ENCODE measurements at places on chromosomes 2 and 18.

DNA sequence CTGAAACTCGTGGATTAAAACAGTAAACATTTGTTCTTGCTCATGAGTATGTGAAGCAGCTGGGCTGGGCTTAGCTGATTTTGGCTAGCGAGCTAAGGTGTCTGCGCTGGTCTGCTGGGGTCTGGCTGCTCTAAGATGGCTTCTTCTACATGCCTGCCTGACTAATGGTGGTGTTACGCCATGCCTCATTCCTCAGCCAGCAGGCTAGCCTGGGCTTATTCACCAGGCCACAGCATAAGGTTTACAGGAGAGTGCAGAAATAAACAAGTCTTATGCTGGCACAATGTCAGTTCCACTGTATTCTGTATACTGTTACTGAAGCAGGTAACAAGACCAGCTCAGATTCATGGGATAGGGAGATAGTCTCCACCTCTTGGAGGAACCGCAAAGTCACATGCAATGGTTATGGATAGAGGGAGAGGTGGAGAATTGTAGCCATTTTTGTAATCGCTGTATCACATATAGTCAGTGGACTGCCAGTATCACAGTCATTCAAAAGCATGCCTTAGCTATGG is 80.0 kb downstream of the RHBDD1 start:
- peak; percentile 84 for DNase-seq

GRCh38 chr2:232966122-232966521 is 46.9 kb downstream of the NGEF start:
- peak; percentile 16 for DNase-seq

GRCh38 chr2:19021721-19022120 is 336.7 kb downstream of the OSR1 start:
- peak; percentile 54 for DNase-seq

- DNase-seq: no peak
Observed at GRCh38 chr2:10579441-10579840, 110.3 kb downstream of the NOL10 start.

DNA sequence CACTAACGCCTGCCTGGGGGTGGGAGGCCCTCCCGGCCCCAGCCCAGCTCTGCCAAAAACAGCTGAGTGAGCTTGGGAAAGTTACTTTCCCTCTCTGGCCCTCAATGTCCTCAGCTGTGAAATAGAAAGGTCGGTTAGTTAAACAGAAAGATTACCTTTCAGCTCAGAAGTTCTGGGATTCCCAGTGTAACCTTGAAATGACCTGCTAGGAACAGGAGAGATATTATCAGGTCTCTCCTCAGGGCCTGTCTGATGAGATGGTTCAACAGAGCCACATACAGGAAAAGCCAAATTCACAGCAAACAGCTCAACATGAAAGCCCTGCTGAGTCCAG is 68.8 kb downstream of the LBH start:
- DNase-seq: no peak

DNA sequence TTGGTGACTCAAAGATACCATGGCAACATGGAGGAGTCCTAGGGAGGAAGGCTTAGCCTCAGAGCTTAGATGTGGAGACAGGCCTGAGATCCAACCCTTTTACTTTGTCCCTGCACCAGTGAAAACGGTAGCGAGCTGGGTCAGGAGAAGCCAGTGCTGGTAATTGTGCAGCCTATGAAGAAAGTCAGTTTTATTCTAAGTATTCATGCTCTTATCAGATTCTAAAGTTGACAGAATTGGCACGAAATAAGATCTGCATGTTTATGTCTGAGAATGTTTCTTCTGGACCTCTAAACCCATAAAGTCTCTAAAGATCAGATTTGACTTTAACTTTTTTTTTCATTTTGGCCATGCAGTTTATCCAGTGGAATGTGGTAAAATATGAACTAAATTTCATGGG is 93.8 kb downstream of the SCG2 start:
- peak; percentile 32 for DNase-seq

GRCh38 chr2:186623084-186623483 is 33.2 kb downstream of the ITGAV start:
- DNase-seq: no peak

DNA sequence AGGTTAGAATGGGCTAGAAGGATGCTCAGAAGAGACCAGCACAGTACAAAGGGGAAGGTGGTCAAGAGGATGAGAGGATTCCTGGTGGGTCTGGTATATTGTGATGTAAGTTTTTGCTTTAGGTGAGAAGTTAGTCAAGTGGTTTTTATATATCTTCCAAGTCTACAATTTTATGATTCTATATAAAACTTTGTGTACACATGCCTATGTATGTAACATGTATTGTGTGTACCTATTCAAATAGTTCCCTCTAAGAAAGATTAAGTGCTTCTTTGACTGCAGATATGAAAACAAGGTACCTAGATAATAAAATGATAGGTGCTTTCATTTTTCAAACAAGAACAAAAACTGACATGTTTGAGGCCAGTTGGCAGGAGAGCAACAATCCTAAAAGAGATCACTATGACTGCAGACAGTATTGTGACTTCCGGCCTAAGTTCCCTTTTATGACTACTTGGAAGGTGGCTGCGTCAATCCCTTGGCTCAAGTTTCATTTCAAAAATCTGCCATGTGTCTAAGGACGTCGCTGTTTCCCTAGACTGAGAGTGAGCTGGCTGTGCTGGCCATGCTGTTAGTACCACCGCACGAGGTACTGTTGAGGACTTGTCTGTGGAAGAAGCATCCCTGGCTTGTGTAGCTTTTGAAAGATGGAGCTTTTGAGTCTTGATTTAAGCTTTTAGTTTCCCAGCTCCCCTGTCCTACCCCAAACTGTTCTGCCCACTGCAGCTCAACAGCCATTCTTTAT is 123.1 kb downstream of the PRPF40A start:
- no peak for DNase-seq

- DNase-seq: no peak
Observed at GRCh38 chr2:238108423-238109183, 8.5 kb downstream of the ESPNL start.

- no peak for DNase-seq
Observed at GRCh38 chr2:142914507-142915313, 37.2 kb downstream of the KYNU start.

DNA sequence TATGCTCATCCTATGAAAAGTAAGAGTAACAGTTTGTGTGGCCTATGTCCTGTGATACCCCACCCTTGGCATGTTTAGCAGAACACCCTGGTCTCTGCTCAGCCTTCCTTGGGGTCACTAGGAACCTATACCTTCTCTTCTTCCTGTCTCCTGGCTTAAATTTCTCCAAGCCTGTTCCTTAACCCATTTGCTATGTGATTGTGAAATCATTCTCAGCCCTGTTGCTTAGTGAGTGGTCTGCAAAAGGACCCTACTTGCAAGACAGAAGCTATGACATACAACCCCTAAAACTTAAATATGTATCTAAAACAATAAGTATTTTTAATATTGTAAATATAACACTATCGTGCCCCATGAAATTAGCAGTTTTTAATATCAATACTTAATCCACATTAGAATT is 524.7 kb downstream of the PARD3B start:
- no peak for DNase-seq

DNA sequence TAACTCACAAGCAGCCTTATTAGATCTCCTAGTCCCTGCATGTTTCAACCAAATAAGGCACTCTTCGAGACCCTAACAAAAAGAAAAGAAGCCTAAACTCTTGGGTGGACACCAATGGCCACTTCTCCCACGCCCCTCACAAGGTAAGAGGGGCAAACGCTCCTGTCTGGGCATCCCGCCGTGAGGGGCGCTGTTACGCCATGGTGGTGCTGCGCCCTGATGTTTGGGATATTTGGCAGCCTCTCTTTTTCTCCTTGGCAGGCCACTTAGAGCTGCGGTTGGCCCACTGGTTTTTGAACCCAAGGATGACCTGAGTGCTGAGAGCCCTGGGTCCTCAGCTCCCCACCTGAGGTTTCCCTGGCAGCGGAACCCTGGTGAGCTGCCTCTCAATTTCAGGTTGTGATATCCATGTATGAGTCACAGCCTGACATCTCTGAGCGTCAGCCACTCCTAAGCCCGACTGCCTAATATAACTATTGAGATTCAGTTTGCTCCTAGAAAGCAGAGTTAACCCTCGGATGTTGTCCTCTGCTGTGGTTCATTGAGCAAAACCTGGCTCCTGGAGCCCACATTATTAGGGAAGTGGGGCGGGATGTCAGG is 103.3 kb downstream of the COL6A3 start:
- DNase-seq: peak; percentile 76

DNA sequence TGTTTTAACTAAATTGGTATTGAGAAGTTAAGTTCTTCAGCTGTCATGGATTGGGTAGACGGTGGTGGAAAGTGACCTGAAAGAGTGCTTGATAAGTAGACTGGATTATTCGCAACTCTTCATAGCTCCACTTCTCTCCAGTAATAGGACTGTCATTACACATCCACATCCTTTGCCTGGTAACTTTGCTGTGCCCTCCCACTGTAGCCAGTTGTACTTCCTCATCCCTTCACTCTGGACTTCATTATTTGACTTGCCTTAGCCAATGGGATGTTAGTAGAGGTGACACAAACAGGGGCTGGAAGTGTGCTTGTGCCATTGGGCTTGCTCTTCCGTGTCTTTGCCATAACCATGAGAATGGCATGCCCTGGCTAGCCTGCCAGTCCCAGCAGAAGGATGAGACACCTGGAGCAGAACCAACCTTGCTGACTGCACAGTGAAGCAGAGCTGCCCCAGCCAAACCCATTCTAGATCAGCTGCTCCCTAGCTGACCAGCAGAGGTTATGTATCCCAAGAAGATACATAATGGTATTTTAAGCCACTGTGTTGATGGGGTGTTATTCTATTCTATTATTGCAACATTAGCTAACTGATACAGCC is 16.9 kb downstream of the QPCT start:
- no peak for DNase-seq

DNA sequence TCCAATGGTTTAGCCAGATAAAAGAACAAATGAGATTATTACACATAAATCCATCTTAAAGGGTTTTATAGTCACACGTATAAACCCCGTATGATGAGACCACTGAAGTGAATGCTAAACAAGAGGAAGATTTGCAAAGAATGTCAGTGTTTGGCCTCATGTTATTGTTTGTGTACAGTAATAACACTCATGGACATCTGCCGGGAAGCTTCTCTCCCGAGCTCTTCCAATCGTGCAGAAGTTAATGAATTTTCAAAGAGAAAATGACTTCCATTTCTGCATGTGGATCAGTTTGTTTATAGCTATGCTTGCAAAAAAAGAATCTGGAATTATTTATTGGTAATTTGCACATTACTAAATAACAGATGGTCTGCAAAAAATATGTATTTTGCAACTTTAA is 88.5 kb upstream of the APCDD1 start:
- DNase-seq: no peak

DNA sequence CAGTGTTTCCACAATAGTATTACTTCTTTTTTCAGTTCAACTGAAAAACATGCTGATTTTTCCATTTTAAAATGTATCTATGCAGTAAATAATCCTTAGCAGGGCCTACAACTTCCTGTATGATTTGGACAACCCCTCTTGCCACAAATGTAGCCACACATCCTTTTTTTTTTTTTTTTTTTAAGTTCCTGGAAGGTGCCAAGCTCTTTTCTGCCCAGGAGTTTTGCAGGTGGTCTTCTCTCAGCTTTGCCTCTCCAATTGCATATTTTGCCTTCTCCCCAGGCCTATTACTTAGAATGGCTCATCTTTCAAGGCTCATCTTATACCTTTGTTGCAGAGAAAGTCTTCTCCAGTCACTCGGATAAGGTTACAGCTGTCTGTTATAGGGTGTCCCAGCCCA is 11.6 kb downstream of the KLHL14 start:
- no peak for DNase-seq

DNA sequence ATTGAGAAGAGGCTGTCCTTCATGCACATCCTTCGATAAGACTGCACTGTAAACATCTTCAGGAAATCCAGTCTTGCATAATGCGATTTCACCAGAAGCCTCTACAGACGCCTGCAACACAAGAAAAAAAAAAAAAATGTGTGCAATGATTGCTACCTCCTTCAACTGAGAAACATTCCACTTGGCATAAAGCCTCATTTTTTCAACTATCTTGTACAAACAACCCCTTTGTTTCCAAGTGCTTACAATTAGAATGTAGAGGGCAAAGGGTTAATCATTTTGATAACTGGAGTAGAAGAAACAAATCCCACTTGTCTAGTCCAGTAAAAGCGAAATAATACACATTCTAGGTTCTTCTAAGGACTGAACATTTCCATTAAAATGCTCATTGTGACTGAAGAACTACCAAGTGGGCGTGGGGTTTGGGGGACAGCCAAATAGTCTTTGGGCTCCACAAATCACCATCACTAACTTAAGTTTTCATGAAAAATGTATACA is 29.2 kb downstream of the CDH2 start:
- DNase-seq: peak; percentile 94

DNA sequence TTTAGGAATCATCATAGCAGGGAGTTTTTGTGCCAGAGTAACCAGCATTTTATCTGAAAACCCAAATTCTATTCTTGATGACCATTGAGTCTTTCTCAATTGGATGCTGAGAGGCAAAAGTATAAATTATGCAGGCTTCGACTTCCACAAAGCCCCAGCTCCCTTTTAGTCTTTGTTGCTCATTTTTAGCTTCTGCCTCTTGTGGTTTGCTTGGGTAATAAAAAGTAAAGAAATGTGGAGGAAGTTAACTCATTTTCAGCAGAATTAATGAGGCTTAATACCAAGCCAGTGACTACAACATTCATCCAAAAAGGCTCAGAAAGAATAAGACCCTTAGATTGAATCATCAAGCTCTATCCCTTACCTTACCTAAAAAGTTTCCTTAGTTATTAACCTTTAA is 18.6 kb downstream of the ERMN start:
- DNase-seq: no peak

GRCh38 chr2:181784556-181784955 is 104.2 kb upstream of the NEUROD1 start:
- peak; percentile 52 for DNase-seq

DNA sequence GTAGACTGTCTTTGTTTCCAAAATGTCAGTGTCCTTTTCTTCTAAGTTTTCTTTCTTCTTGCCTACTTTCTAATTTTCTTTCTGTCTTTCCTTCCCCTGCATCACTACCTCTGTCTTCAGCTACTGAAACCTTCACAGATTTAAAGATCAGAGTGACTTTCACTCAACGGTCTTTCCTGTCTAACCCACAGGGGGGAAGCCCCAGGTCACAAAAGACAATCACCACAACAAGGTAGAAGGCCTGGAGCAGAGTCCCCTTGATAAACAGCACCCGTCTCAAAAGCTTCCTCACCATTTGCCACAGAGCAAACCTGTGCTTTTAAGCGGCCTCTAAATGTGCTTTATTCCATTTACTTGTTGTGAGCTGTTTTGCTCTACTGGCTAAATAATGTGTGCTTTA is 665.4 kb downstream of the BCL11A start:
- no peak for DNase-seq
